Stomach (tissue), 19 donors: ENCODE measurements at places on chromosomes 4 and X. TPM values are rescaled to one million over a fixed set of nuclear protein-coding genes. Genes with fewer than 3 reads are reported as not detected.

MAGEE1 gene
- 0.31 TPM for polyA plus RNA-seq

FHL1 gene
- 147 TPM for polyA plus RNA-seq

XAGE1A gene
- polyA plus RNA-seq: not detected

TMEM131L gene
- 4.4 TPM for polyA plus RNA-seq

USP26 gene
- not detected for polyA plus RNA-seq

DNA sequence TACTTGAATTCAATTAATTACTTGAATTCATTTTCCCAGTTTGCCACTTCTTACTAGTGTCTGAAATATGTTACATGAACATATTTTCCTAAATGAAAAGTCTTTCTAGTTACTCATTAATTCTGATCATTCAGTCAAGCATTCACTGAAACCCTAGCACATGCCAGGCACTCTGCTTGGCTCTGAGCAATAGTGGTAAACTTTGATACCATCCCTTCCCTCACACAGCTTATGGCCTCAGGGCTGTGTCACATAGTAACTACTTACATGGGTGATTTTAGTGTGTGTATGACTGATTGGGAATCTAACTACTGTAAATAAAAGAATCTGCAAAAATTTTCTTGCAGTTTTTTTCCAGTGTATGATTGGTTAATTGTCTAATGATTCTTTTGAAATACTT is 32.7 kb downstream of the METAP1 start:
- no peak overlapping the region for H3K27ac ChIP-seq
- no peaks in the 10 kb centered on the region for H3K36me3 ChIP-seq
- H3K27me3 ChIP-seq: no peaks in the 10 kb centered on the region
- no peaks in the 10 kb centered on the region for H3K4me1 ChIP-seq
- no peak for DNase-seq

DNA sequence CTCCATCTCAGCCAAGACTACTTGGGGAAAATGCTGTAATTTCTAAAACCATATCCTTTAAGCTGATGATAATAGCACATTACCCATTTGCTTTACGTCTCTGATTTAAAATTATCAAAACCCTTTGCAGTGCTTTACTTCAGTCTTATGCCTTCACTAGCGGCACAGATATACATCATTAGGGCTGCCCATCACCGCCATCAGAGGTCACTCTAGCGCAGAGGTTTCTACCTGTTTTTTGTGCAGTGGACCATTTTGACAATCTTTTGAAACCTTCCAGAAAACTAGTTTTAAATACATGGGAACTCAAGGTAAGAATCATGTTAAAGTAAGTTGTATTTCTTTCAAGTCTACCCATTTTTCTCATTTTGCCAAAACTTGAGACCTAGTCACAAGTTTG is 592.5 kb downstream of the PPARGC1A start:
- DNase-seq: no peak
- H3K4me1 ChIP-seq: no peaks in the 10 kb centered on the region
- no peaks in the 10 kb centered on the region for H3K27me3 ChIP-seq
- H3K36me3 ChIP-seq: no peaks in the 10 kb centered on the region

DNA sequence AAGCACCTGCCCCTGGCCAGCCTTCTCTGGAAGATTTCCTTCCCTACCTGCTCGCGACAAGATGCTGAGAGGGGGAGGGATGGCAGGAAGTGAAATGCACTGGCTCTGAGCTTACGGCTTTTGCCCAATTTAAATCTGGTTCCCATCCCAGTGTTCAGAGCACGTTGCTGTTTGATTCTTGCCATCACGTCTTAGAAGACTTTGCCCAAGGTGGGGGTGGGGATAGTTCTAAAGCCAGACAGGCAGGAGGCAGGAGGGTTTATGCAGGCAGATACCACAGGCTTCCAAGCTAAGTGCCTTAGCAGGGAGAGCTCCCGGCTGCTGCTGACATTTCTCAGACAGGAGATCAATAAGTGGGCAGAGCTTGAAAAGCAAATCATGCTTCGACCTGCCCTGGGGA is 393.9 kb downstream of the MID1IP1 start:
- peak; percentile 30 for DNase-seq
- no peak overlapping the region for H3K4me3 ChIP-seq
- H3K4me1 ChIP-seq: no peaks in the 10 kb centered on the region
- H3K36me3 ChIP-seq: no peaks in the 10 kb centered on the region

DNA sequence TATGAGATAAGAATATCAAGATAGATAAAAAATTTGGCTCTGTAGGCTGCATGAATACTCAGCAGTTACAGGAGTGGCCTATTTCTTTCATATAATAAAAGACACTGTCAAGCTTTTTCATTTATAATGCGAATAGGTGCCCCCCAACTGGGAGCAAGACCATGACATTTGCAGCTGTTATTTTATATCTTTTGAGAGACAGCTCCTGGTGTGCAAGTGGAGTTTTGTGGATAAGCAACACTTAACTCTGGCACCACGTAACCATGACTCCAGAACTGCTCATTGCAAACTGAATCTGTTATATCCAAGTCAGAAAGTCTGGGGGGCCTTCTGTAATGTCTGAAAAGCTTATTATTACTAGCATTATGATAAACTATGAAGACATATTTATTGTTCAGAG is 1372.4 kb downstream of the C4orf33 start:
- H3K36me3 ChIP-seq: no peaks in the 10 kb centered on the region
- H3K27ac ChIP-seq: no peak overlapping the region
- H3K4me1 ChIP-seq: no peaks in the 10 kb centered on the region
- no peak for DNase-seq

- H3K36me3 ChIP-seq: no peaks in the 10 kb centered on the region
- no peak overlapping the region for H3K27ac ChIP-seq
- no peak overlapping the region for H3K4me3 ChIP-seq
- H3K4me1 ChIP-seq: no peaks in the 10 kb centered on the region
- no peak for DNase-seq
- no peaks in the 10 kb centered on the region for H3K27me3 ChIP-seq
These were observed 6.3 kb downstream of the AREG start for GRCh38 chr4:74451214-74451661.

DNA sequence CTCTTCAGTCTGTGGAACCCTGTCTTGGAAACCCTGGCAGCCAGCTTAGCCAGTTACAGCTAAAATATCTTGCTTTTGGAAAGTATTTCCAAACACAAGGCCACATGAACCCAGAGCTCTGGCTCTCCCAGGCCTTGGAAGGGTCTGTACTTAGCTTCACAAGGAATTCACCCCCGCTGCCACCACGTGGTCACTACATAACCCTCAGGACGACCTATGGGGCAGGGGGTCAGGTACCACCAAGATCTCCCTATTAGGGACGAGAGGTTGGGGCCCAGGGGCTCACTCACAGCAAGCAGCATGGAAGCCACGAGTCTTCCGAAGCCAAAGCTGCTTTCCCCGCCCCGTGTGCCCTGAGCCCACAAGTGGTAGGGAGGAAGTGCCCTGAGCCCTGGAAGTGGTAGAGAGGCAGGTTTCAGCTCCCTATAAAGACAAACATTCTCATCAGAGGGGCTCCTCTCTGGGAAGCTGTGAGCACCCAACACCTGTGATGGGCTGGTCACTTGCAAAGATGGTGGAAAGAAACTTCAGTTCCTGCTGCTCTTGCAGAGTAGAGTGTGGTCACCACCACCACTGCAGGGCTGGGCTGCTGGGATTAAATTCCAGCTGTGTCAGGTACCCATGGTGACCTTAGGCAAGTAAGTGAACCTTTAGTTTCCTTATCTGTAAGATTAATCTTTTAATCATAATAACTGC is 4.7 kb upstream of the JAKMIP1 start:
- DNase-seq: no peak
- peaks cover 8% of the 10 kb centered on the region for H3K4me1 ChIP-seq
- no peaks in the 10 kb centered on the region for H3K36me3 ChIP-seq
- H3K4me3 ChIP-seq: no peak overlapping the region

- no peak overlapping the region for H3K27ac ChIP-seq
- no peak for DNase-seq
- no peaks in the 10 kb centered on the region for H3K27me3 ChIP-seq
- peaks cover 52% of the 10 kb centered on the region for H3K36me3 ChIP-seq
- H3K4me1 ChIP-seq: no peaks in the 10 kb centered on the region
- H3K4me3 ChIP-seq: no peak overlapping the region
These were observed 34.9 kb downstream of the POLR2B start for GRCh38 chr4:57013543-57014120.

- DNase-seq: no peak
- no peak overlapping the region for H3K27ac ChIP-seq
- H3K27me3 ChIP-seq: no peaks in the 10 kb centered on the region
- peaks cover 27% of the 10 kb centered on the region for H3K4me1 ChIP-seq
- peaks cover 11% of the 10 kb centered on the region for H3K36me3 ChIP-seq
These were observed 47.9 kb downstream of the ZNF827 start for GRCh38 chr4:145890689-145891088.

DNA sequence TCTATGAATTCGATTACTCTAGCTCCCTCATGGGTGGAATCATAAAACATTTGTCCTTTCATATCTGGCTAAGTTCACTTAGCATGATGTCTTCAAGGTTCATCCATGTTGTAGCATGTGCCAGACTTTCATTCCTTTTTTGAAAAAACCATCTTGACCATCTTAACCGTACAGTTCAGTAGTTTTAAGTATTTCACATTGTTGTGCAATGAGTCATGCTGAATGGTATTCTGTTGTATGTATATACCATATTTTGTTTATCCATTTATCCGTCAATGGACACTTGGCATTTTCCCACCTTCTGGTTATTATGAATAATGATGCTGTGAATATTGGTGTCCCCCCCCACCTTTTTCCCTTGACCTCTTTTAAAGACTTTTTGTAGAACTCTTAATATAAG is 72.4 kb upstream of the TLR2 start:
- H3K4me3 ChIP-seq: no peak overlapping the region
- H3K27me3 ChIP-seq: no peaks in the 10 kb centered on the region
- no peaks in the 10 kb centered on the region for H3K4me1 ChIP-seq
- DNase-seq: no peak

DNA sequence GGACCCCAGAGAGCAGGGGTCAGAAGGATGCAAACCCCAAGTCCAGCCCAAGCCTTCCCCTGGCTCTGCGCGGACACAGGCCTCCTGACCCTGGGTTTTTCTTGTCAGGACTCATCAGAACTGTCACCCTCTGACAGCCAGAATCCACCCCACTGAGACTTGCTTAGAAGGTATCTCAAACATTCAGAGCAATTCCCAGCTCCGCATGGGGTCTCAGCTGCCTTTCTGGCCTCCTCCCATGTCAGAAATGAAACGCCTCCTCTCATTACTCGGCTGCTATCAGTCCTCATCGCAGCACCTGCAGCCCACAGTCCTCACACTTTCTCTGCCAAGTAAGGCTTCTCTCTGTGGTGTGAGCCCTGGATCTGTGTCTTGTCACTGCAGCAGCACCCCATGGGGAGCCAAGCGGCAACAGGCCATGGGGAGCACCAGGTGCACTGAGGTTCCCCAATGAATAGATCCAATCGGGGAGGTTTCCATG is 97.8 kb downstream of the WFS1 start:
- DNase-seq: no peak
- H3K36me3 ChIP-seq: no peaks in the 10 kb centered on the region
- H3K4me3 ChIP-seq: no peak overlapping the region
- no peaks in the 10 kb centered on the region for H3K4me1 ChIP-seq

DNA sequence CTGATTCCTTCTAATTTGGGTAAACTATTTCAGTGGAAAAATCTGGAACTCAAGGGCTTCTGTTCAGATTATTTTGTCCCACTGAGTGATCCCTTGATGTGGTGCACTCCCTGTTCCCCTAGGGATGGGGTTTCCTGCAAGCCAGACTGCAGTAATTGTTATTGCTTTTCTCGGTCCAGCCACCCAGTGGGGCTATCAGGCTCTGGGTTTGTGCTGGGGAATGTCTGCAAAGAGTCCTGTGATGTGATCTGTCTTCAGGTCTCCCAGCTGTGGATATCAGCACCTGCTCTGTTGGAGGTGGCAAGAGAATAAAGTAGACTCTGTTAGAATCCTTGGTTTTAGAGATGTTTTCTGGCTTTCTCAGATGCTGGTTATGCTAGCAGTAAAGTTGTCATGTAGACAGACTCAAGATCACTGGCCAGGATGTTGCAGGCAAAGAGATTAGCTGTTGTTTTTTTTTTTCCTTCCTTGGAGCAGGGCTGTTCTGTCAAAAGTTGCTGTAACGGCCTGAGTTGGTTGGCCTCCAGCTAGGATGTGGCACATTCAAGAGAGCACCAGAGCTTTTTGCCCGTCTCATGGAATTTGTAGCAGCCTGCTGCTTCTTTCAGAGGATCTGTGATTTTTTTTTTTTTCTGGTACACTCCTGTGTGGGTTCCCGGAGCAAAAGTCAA is 1314.0 kb downstream of the PCDH19 start:
- DNase-seq: no peak
- H3K4me3 ChIP-seq: no peak overlapping the region
- H3K4me1 ChIP-seq: no peaks in the 10 kb centered on the region
- no peak overlapping the region for H3K27ac ChIP-seq
- no peaks in the 10 kb centered on the region for H3K36me3 ChIP-seq
- H3K27me3 ChIP-seq: no peaks in the 10 kb centered on the region
